ENCODE measurements at places on chromosomes 5 and 9.

DNA sequence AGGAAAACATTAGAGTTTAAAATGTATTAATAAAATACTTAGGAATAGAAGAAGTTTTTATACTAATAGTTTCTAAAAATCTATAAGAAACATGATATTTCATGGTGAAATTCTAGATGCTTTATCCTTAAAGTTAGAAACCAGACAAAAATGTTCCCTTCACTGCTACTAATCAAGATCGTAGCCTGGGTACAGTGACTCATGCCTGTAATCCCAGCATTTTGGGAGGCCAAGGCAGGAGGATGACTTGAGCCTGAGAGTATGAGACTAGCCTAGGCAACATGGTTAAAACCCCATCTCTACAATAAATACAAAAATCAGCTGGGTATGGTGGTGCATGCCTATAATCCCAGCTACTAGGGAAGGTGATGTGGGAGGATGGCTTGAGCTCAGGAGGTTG lies 30.4 kb upstream of the KLF9 start:
- no peak for DNase-seq

GRCh38 chr5:176884571-176884890 lies 14.6 kb downstream of the HK3 start:
- DNase-seq, result no peak

DNA sequence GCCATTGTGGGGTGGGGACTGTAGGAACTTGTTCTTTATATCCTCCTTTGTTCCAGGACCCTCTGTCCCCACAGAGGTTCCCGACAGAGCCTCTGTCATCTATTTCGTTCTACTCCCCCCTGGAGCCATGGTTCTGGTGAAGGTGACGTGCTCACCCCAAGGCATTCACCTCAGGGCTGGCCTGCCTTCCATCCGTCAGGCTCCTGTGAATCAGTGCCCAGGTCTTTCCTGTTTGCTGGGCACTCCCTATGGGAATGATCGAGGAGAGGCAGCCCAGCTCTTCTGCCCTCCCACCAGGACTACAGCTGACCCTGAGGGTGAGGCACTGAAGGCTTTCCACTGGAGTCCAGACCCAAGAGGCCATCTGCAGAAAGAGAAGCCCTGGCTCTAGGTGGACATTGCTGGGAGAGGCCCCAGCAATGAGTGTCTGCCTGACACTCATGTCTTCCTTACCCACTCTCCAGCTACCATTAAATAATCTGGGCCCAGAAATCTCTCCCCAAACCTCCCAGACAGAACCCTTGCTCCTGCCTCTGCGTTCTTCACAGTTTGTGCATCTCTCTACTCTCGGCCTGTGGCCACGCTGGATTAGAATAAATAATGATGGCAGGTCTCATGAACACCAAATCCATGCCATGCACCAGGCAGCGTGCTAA lies 214.2 kb downstream of the FSTL4 start:
- DNase-seq, result no peak

DNA sequence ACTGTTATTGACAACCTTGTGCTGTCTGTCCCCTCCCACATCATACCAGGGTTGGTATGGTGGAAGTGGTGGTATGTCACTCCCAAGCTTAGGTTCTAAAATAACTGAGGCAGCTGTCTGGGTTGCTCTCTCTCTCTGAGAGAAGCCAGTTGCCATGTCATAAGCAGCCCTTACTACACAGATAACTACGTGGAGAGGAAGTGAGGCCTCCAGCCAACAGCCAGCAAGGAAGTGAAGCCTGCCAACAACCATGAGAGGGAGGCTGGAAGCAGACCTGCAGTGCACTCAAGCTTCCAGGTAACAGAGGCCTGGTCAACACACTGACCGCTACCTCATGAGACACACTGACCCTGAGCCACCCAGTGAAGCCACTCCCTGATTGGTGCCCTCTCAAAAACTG lies 18.6 kb downstream of the CTNNAL1 start:
- no peak for DNase-seq

- DNase-seq, result no peak
These were observed 109.8 kb upstream of the ZNF462 start for GRCh38 chr9:106753155-106753671.

DNA sequence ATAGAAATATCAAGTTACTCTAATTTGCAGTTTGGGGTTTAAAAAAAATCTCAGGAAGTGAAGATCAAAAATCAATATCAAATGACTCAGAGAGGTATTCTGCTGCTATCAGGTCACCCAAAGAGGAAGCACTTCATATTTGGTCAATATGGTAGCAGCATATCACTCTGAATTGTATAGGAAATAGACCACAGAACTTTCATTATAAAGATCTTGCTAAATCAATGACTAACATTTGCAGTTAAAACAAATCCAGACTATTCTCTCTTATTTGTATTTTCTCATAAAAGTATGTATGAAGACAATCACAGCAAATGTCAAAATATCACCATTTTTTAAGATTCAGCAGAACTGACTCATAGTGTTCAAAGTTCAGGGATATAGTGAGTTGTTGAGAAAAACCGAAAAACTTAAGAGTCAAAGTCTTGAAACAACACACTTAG lies 105.8 kb upstream of the PCSK1 start:
- DNase-seq, result no peak

- DNase-seq, result peak; percentile 14
These were observed 20.7 kb downstream of the FAXDC2 start for GRCh38 chr5:154829589-154830218.

DNA sequence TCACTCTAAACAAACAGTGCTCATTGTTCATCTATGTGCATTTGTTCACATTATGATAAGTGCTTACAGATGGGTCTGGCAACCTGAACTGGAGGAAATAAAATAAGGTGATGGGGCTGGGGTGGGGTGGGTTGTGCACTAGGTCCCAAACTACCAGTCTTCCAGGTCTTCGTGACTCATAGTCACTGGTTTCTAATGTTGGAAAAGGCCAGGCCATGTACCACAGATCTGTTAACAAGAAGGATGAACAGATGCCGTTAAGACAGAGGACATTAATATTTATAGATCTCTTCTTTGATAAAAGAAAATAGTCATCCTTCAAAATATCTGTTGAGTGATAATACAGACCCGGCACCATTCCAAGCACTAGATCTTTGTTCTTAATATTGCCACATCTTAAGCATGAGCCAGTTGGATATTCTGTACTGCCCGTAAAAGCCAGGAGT lies 71.4 kb upstream of the STARD4 start:
- no peak for DNase-seq

DNA sequence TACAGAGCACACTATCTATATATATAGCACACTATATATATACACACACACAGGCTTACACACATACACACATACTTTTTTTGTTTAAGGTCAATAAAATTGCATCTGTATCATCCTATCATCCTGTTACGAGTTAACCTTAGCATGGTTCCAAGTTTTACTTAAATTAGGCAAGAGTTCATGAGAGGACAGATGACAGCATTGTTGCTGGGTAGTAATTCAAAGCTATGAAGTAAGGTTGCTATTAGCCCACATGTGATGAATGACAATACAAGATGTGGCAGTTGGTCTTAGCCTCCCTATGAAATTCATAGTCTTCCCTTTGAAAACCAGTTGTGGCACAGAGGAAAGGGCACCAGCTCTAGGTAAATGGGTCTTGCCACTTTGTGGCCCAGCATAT lies 438.1 kb downstream of the ACTL7B start:
- DNase-seq, result no peak

DNA sequence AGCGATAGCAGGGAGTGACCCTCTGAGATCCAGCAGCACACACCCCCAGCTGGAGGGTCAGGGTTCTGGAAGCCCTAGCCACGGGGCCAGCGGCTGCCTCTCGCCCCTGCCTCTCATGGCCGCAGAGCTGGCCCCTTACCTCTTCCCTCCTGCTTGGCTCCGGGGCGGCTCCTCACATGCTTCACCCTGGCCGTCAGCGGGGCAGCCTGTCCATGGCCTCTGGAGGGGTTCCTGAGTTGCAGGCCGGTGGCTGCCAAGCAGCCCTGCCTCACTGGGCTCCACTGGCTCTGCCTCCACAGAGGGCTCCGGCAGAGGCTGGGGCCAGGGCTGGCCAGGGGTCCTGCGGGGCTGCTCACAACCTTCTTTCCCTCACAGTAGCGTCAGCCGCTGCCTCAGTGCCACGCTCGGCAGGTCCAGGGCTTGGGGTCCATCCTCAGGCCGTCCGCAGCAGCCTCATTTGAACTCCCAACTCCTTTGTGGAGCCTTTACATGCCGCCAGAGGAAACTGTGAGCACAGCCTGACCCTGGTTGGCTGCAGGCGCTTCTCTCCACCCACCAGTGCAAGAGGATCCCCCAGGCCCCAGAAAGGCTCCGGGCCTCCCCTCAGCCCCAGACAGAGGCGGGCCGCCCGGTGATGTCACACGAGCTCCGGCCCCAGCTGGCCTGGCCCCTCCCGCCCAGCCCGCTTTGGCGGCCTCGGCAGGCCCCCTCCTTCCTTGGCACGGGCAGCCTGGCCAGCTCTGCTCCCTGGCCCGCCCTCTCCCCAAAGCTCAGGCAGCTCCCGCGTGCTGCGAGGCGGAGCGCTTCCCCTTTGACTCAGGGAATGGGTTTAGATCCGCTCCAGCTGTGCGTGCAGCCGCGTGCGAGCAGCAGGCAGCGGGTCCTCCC lies at the start of gene ANGPTL2:
TSS of gene ANGPTL2 (minus strand) at position 460 of the 888 bp plus-strand sequence. CDS start 13,904 bp downstream, outside the sequence.
- no peak for DNase-seq

GRCh38 chr5:172906888-172907287 lies 52.3 kb upstream of the RPL26L1 start:
- DNase-seq, result no peak

DNA sequence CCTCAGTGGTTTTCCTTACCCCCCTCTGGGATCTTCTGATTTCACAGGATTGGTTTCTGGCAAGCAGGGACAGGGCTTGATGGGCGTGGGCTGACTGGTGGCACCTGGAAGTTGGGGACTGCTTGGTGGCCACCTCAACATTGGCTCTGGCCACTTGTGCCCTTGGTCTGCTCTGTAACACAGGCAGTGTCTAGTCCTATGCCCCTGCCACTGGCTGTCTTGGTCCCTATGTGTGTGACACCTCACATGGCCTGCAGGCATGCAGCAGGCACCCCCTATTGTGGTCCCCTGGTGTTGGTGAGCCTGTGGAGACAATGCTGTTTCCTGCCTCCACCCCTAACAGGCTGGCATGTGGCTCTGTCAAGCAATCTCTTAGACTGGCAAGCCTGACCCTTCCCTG lies 71.3 kb downstream of the GDA start:
- DNase-seq, result no peak
